ENCODE measurements at places on chromosomes 1 and 21.
A peak's percentile ranks its signal among the peaks of the same experiment; 100 is the strongest.

GRCh38 chr1:233629305-233629935 is 15.5 kb downstream of the KCNK1 start:
- DNase-seq, result no peak

- no peak for DNase-seq
Measured at GRCh38 chr1:165116171-165116570, 240.3 kb downstream of the LMX1A start.

DNA sequence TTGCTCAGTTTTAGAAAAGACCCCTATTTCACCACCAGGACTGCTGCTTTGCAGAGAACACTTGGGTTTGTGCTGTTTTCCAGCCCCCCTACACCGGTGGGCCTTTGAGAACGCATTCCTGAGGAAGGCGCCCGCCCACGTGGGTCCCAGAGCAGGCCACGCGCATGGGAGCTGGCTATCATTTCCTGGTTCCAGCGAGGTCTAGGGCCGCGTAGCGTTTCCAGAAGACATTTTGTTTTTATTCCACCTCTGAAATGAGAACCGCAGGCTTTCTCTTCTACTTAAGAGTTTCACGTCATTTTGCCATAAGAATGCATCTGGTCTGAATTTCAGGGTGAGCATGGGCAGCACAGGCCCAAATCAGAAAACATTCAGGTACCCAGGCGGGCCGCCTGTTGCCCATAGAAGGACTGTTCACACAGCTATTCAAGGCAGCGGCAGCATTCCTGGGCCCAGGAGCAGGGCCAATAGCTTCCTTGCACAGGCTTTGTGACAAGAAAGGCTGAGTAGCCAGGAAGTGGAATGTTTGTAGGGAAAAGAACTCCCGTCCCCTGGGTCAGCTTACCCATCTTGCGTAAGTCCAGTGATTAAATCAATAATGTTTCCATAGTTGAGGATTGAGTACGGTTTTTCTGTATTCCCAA is 1.4 kb upstream of the KLHL21 start:
- DNase-seq, result no peak

GRCh38 chr21:29477941-29478340 is 179.2 kb downstream of the BACH1 start:
- no peak for DNase-seq

- DNase-seq, result no peak
Measured at GRCh38 chr1:60063561-60063960, 10.0 kb downstream of the C1orf87 start.

DNA sequence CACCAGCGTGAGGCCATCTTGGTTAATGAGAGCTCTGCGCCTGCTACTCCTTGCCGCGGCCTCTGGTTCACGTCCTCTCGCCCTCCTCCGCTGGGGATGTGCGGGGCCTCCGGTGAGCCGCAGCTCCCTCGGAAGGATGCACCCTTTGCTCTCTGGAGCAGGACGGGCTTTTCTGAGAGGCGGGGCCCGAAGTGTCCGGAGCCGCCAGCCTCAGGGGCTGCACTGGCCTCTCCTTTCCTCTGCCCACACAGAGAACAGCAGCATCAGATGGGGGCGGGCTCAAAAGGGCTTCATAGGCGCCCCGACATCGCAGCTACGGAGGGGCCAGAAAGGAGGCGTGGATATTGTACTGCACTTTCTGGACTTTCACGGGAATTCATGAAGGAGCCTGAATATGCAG is 284.7 kb downstream of the CAMTA1 start:
- DNase-seq, result no peak

DNA sequence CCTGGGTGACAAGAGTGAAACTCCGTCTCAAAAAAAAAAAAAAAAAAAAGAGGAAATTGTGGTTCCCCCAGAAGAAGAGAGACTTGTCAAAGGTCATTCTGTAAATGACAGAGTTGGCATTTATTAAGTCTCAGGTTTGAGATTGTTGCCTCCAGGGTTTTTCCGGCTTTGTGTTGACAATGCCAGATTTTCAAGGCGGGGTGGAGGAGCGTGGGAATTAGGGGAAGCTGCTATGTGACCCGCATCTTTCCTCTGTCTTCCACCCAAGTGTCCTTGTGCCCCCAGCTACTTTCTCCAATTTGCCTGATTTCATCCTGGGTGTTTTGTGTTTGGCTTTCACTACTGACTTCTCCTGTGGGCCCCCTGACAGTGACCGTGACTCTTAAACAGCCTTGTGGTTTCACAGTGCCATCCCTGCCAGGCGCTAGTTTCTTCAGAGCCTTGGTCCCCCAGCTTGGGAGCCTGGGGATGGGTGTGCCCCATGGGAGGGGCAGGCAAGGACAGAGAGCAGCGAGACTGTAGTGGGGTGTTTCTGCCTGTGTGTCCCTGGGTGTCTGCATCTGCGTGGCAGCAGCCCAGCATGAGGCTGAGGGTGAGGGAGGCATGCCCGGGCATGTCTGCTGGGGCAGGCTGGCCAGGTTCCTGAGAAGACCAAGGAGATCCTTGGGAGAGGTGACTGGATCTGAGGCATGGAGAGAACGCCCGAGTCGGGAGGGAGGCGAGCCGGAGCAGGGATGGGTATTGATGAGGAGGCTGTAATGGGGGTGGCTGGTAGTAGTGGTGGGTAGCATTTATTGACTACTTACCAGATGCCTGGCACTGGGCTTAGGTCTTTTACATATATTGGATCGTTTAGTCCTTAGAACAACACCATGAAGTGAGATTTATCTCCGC is 46.3 kb downstream of the IER5 start:
- peak; percentile 29 for DNase-seq

DNA sequence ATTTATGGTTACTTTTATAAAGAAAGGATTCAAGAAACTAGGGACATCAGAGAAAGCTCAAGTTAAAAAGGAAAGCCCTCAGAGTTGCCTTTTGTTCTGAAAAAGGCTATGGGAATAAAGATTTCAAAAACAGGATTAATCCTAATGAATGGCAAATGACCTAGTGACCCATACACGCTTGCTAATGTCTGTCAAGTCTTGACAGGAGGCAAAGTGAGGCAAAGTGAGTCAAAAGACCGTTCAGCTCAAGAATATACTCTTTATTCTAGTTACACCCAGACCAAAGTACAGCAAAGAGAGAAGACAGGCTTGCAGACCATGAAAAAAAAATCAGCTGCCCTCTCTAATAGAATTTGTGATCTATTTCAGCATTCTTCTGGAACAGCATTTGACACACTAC is 3.5 kb downstream of the ZNF436 start:
- DNase-seq, result no peak

GRCh38 chr21:26448751-26449150 is 124.3 kb downstream of the CYYR1 start:
- no peak for DNase-seq

GRCh38 chr1:52635321-52636089 is 2.5 kb downstream of the SHISAL2A start:
- no peak for DNase-seq

DNA sequence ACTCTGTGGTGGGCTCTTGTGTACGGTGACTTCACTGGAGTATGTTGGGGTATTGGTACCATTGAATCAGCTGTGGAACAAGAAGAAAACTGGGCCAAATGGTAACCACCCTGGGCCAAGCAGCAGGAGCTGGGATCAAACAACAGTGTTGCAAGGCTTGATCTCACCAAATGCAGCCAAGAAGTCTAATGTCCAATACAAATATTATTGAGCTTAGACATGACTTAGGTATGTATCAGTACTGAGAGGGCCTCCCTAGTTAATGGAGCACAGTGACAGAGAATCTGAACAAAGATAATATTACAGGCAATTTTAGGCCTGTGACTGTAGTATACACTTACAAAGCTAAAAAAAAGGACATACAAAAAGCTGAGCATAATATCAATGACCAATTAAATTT is 604.8 kb downstream of the PLA2G4A start:
- no peak for DNase-seq

DNA sequence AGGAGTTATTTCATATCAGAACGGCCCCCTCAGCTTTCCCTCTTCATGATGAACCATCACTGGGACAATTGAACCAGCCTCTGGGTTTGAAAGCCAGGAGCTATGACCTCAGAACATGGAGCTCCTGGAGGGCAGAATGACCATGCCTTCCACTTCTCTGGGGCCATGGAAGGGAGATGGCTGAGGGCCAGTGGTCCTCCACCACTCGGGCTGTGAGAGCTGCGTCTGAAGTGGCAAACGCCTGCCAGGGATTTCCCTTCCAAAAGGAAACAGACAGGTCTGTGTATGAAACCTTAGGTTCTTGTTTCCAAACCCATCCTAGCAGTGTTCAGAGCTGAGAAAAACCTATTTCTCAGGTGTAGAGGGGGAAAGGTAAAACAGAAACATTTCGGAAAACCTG is 22.5 kb downstream of the PKP1 start:
- DNase-seq, result no peak

GRCh38 chr1:172638885-172639831 is 19.7 kb upstream of the FASLG start:
- DNase-seq, result no peak

- DNase-seq, result peak; percentile 76
Measured at GRCh38 chr21:41678924-41679318, 87.9 kb downstream of the RIPK4 start.

GRCh38 chr1:107862064-107862463 is 102.9 kb downstream of the VAV3 start:
- DNase-seq, result no peak

- no peak for DNase-seq
Measured at GRCh38 chr1:151756291-151756690, 7.0 kb downstream of the MRPL9 start.

- no peak for DNase-seq
Measured at GRCh38 chr1:181651276-181651675, 168.0 kb downstream of the CACNA1E start.

GRCh38 chr21:31198575-31198974 is 145.5 kb downstream of the TIAM1 start:
- peak; percentile 38 for DNase-seq

- no peak for DNase-seq
Measured at GRCh38 chr21:44778499-44778911, 23.1 kb downstream of the UBE2G2 start.

- DNase-seq, result peak; percentile 87
Measured at GRCh38 chr1:201531551-201532425, 7.1 kb upstream of the NAV1 start.

DNA sequence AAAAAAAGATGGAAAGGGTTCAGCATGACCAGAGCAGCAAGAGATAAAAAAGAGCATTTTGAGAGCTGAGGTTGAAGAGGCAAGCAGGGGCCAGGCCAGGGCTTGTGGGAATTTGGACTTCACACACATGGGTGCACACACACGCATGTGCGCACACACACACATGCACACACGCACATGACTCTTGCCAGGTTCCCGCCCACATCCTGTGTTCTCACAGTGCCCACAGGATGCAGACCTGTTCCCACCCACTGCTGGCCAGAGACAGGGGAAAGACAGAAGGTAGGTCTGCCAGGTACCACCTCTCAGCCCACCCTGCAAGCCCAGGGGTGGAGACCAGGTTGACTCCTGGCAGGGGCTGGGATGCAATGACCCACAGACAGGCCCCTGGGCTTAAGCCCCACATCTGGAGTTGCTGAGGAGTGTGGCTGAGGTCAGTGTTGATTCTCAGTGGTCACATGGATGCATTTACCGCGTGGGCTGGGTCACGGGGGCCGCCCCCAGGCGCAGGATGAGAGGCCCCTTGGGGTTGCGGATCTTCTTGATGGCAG is 4.4 kb downstream of the COL16A1 start:
- no peak for DNase-seq

DNA sequence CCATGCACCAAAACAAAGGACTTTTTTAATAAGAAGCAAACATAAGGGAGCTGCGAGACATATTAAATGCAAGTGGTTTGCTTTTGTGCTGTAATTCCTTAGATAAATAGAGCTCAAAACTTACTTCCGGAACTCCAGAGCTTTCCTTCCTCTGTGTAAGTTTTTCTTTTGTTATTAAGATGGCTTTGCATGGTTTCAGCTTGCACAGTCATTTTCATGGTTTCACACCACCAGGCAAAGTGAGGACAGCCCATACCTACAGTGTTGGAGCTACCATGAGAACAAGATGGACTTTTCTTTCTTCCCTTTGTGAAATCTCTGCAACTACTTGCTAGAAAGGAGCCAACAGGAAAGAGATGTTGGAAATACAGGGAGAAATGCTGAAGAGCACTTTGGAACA is 368.0 kb downstream of the SETD4 start:
- DNase-seq, result no peak

DNA sequence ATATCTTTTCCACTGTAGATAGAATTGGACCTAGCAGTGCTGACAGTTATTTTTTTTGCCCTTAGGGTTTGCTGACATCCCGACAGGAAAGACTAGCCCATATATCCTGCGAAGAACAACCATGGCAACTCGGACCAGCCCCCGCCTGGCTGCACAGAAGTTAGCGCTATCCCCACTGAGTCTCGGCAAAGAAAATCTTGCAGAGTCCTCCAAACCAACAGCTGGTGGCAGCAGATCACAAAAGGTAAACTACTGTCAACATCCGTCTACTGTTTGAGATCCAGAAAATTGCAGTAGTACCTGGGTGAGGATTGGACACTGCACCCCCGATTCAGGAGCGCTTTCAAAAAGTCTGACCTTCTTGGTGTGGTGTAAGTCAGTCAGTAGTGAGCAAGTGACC is 55.8 kb downstream of the CENPF start:
- DNase-seq, result peak; percentile 23

GRCh38 chr1:195345149-195345548 is 1263.1 kb downstream of the KCNT2 start:
- DNase-seq, result no peak

DNA sequence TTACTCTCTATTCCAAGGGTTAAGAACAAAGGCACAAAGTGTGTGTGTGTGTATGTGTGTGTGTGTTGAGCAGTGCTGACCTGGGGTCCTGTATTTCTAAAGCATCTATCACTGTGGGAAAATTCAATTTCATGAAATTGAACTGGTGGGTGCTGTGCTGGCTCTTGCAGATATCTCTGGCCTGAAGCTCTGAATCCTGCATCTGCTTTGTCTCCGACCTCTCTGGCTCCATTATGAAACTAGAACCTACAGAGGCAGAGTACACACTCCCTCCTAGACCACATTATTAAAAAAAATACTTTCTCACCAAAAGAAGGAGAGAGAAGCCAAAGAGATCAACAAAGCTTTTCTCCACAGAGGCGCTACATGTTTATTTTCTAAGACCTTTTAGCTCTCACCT is 88.4 kb upstream of the PDE4B start:
- DNase-seq, result no peak

DNA sequence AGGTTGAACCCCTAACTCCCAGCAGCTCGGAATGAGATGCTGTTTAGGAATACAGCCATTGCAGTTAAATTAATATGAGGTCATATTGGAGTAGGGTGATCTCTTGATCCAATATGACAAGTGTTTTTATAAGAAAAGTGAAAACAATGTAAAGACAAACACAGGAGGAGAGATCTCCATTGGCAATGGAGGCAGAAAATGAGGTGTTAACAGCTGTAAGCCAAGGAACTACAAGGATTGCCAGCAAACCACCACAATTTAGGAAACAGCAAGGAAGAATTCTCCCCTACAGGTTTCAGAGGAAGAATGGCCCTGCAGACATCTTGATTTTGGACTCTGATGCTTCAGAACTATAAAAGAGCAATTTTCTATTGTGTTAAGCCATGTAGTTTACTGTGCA is 774.3 kb downstream of the MRPL39 start:
- no peak for DNase-seq

- no peak for DNase-seq
Measured at GRCh38 chr1:155960081-155960745, 18.1 kb downstream of the ARHGEF2 start.

- DNase-seq, result no peak
Measured at GRCh38 chr21:45076245-45076711, 1.9 kb downstream of the ADARB1 start.

- DNase-seq, result no peak
Measured at GRCh38 chr1:11519629-11520031, 40.7 kb downstream of the DISP3 start.
